ENCODE measurements at places on chromosomes 5 and 9.

DNA sequence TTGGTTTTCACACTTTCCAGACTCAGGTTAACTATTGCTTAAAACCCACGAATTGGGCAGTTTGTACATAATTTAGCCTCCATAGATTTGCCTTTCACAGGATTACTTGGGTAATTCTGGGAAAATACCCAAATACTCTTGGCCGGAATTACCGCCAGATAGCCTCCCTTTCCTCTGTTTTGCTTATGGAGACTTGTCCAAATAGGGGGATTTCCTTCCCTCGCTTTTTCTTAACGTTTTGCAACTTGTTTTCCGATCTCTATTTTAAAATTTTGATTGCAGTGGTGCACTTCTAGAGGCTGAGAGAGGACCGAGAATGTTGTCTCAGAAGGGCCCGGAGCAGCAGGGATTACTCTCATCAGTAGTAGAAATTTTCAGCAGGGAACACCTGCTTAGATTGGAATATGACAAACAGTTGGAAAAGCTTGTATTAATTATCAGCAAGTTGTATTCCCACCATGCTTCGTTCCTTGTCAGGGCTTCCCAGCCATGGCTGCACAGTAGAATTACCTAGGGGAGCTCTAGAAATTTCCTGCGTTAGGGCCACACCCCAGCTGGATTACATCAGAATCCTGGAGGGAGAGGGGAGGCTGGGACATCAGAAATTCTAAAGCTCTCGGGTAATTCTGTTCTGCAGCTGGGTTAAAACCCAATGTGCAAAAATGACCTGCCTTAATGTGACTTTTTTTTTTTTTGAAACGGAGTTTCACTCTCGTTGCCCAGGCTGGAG is 329.1 kb downstream of the SH3GL2 start:
- DNase-seq: no peak

DNA sequence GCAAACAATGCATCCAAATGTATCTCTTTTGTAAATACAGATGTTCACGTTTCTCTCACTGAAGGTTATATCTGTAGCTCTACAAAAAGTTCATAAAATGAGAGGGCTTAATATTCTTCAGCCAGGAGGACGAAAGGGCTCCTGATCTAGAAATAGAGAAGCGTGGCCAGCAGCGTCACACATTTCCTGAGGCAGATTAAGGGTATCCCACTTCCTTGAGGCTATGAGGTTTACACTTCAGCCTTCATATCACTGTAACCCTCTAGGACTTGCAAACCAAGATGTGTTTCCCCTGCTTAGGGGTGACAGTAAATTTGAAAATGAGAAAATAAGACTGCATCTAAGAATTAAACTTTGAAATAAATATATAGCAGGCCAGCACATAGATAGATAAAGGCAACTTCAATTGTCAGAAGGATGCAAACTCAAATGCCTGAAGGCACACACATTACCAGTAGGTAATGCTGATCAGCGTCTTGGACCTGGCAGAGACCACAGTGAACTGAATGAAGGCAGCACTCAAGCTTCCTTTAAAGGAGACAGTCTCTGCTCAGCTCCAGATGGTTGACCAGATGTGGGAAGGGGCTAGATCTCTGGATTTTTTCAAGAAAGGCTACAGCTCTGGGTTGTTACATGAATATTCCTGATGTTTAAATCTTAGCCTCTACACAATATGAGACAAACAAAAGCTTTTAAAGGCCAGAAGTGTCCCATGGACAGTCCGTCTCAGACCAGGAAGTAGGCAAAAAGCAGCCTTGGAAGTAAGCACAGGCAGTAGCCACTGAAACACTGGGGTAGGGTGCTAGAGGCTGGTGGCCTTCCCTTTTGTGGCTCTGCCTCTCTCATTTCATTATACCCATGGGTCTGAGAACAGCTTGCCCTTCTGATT is 197.7 kb downstream of the MCTP1 start:
- no peak for DNase-seq

- no peak for DNase-seq
Measured at GRCh38 chr9:16458696-16459420, 411.6 kb downstream of the BNC2 start.

- no peak for DNase-seq
Measured at GRCh38 chr9:137411645-137412380, 11.1 kb downstream of the EXD3 start.

GRCh38 chr9:120839146-120839545 is 3.6 kb downstream of the PSMD5 start:
- DNase-seq: no peak

DNA sequence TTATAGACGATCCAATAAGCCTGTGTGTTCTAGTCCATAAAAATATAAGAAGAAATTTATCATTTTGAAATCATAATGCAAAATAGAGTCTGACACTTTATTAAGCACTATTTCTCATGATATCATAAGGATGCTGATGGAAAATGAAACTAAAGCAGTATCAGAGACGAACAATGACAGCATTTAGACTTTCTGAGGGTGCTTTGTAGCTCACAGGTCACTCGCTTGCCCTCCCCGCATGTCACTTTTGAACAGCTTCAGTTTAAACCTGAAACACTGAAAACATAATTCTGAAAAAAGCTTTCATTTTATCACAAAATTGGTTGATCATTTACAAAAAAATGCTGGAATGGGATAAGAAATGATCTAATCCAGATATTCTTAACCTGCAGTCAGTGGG is 247.1 kb downstream of the EBF1 start:
- DNase-seq: no peak
